ENCODE measurements at places on chromosomes 2 and 18.

DNA sequence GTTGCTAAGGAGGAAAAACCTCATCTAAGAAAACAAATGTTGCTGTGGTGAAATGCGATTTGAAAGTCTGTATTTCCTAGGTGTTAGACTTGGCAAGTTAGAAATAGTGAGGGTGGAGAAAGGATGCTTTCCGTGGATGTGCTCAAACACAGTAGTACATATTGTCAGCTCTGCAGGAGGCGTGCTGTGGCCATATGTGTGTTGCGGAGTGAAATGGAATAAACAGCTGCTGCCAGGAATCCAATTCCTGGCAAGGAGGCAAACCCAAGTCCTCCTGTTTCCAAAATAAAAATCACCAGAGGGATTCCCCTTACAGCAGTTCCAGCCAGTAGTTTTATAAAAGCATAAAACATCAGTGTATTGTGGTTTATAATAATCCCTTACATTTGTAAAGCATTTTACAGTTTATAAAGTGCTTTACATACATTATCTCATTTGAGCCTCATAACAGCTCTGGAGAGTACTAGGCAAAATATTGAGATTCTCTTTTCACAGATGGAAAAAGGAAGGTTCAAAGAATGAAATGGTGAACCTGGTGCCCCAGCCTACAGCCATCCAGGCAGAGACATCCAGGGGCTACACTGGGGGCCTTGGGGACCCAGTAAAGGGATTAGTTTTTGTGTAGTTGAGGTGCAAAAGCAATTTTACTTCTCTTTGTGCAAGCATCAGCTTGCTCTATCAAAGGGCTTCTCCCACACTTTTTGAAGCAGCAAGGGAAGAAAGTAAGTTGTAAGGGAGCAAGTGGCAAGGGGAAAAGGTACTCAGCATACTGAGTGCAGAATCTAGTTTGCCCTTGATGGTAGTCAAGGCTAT lies 206.0 kb downstream of the AGPS start:
- DNase-seq = no peak

DNA sequence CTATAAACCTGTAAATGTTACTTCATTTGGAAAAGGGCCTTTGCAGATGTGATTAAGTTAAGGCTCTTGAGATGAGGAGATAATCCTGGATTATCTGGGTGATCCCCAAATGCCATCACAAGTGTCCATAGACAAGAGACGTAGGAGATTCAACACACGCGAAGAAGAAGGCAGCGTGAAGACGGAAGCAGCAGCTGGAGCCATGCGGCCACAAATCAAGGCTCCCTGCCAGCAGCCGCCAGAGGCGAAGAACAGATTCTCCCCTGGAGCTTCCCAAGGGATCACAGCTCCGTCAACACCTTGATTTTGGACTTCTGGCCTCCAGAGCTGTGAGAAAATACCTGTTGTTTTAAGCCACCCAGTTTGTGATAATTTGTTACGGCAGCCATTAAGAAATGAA lies 11.0 kb upstream of the VAPA start:
- no peak for DNase-seq

DNA sequence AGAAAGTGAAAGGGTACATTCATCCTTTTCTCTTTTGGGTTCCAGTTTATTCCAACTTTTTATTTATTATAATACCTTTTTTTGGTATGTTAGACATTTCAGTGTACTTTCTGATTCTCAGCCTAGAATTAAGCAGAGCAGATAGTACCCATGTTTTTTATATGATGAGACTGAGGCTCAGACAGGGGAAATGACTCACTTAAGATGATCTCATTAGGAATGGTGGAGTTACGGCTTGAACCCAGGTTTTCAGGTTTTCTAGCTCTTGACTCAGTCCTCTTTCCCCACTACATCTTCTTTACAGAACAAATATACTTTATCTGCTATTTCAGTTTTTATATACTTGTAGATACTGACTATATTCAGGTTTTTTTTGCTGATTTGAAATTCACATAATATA lies 51.7 kb upstream of the OTX1 start:
- peak; percentile 36 for DNase-seq

GRCh38 chr2:43276962-43277391 lies 50.6 kb upstream of the ZFP36L2 start:
- DNase-seq = no peak

- DNase-seq = no peak
Observed at GRCh38 chr2:168211664-168212163, 35.7 kb downstream of the STK39 start.

DNA sequence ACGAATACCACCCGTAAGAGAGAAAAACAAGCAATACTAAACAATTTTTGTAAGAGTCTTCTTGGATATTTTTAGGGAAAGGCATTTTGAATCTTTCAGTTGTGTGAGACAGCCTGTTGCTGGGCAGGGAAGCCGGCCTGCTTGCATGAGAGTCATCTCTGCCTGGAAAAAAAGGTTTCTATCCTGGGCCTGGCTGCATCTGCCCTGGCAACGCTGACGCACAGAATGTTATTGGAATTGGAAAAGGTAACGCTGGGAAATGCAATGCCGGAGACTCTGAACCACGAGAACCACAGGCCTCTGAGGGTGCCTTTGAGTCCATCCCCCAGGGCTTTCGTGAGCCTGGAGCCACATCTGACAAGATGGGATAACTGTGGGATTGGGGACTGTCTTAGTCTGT lies 17.9 kb upstream of the NPAS2 start:
- no peak for DNase-seq

DNA sequence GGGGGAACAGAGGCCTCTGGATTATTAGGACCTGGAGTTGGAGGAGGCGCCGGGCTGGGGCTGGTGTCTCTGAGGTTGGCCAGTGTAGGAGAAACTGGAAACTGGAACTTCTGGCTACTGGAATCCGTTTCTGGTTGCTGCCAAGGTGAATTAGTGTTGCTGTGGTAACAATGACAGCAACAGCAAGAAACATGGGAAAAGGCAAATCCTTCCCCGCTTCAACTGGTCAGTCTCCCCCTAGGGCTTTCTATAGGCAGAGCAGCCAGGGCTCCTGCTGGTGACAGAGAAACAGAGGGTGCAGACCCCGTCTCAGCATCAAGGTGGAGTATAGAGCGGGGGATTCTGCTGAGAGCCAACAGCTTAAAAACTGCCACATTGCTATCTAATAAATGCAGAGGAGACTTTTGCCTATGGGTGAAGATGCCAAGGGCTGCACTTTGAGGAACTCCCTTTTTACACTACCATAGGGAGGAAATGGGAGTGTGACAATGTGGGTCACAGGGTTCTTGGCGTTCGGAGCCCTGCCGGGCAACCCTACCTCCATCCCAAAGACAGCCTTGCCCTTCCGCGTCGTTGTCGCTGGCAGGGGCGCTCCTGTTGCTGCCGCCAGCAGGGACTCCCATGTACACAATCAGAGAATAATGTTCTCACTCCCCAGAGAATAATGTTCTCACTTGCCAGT lies 81.4 kb upstream of the CABLES1 start:
- DNase-seq = peak; percentile 47

DNA sequence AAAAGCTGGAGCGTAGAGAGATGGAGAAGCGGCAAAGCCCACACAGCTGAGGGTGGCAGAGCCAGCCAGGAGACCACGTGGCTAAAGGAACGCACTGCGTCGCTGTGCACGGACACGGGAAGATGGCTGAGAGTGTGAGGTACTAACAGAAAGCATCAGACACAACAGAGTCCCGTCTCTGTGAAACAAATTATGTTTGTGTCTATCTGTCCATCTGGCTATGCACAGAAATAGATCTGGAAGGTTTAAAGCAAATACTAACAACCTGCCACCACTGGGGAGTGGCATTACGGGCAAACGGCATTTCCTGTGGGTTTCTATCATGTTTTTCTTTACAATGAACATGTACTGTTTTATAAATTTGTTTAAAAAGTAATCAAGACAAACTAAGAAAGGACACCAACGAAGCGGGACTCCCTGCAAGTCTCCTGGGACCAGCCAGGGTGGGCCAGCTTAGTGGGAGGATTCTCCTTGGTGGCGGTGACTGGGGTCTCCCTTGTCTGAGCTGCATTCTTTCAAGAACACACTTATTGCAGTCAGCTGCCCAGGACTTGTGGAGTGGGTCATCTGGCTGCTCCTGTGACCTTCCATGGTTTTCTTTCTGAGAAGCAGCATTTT lies 262.2 kb downstream of the TWIST2 start:
- no peak for DNase-seq

DNA sequence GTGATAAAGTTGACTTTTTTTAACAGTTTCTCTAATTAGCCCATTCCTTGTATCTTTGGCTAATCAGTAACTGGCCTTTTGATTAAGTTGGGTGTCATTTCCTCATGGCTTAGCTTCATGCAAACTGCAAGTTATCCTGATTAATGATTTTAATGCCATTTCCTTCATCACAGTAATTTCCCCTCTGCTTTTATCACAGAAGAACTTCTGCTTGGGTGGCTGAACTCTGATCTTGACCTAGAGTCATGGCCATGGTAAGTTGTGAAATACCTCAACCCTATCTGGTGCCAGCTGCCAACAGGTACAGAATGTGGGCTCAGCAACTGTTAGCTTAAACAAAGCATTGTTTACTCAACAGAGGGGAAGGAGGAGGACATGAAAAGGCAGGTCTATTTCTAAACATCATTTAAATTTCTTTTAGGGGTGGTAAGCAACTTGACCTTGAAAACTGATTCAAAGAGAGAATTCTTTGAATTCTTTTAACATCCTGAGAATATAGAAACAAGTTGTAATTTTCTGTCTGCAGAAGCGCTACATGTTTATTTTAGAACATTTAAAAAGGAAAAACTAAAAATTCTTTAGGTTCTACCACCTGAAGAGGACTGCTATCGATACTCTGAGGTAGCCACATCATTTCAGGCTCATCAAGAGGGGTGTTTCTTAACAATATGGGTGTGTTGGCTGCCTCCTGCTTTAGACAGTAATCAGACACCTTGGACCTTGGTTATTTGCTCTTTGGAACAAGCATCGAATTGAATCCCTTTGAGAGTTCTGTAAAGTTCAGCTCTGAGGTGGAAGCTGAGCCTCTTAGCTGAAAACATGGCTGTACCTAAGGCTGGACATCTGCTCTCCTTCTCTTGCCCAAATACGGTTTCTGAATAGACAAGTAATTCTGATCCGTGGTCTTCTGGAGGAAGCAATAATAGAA lies 39.7 kb downstream of the ANXA4 start:
- DNase-seq = no peak

GRCh38 chr2:77807531-77808215 lies 285.5 kb upstream of the LRRTM4 start:
- DNase-seq = no peak

DNA sequence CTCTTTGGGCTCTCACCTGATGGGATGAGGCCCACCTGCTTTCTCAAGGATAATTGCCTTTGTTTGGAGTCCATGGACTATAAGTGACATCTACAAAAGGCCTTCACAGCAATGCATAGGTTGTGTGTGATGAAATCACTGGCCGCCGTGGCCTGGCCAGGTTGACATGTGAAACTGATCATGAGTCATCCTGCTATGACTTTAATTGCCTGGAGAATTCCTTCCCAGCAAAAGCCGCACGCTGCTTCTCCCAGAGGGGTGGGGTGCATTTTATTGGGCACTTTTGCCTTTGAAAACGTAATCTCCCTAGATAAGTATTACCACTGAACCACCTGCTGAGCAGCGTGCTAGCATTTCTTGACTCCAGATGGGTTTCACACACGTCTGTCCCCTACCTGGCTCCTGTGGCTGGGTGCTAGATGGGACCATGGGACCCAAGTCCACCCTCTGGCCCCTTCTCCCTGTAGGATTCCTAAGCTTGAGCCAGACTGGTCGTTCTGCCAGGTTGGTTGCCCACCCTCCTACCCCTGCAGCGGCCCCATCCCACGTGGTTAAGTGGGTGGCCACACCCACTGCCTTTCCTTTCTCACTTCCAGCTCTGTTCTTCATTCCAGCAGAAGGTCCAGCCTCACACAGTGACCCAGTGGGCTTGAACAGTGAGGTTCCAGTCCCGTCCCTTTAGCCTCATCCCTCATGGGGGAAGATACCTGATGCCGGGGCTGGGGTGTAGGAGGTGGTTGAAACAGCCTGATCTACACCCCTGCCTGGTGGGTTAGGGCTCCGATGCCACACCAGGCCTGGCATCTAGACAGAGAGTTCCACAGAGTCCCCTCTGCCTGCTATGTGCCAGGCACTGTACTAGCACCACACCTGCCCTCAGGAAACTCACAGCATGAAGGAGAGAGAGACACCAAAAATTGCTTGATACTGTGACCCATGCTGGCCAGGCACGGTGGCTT lies 89.6 kb downstream of the GBX2 start:
- peak; percentile 58 for DNase-seq

DNA sequence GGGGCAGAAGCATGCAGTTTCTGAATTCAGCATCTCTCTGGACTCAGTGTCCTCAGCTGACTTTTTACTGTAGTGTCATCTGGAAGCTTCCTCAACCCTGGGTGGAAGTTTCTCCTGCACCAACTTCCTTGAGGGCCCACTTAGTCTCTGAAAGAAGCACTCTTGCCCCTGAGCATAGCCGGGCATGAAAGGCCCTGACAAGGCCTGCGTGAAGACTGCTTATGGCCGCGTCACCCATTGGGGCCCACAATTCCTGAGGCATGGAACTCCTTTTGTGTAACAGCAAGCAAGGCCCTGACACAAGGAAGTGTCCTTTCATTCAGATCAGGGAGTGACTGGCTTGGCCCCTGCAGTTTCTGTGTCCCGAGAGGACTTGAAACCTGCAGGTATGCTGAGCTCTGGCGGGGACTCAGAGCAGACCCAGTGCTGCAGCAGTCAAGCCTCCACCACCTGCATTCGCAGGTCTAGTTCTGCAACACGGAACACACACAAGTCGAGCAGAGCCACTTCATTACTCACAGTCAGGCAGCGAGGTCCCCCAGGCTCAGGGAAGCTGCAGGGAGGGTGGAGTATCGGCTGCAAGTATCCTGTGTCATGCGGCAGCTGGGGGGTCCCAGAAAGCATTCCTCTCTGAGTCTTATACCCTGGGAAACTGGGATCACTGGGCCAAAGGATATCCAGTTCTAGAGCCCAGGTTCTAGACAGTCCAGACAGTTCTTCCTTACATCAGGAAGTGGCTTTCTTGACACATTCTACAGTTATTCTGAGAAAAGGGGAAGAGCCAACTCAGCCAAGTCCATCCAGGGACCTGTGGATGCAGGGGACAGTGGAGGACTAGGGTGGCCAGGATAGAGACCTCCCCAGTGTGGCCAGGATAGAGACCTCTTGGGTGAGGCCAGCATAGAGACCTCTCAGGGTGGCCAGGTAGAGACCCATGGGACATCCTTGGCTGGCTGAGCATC lies 35.6 kb upstream of the PRLH start:
- DNase-seq = no peak

All from brain microvascular endothelial cell (primary cell).